ENCODE measurements at places on chromosomes 1 and 21.

DNA sequence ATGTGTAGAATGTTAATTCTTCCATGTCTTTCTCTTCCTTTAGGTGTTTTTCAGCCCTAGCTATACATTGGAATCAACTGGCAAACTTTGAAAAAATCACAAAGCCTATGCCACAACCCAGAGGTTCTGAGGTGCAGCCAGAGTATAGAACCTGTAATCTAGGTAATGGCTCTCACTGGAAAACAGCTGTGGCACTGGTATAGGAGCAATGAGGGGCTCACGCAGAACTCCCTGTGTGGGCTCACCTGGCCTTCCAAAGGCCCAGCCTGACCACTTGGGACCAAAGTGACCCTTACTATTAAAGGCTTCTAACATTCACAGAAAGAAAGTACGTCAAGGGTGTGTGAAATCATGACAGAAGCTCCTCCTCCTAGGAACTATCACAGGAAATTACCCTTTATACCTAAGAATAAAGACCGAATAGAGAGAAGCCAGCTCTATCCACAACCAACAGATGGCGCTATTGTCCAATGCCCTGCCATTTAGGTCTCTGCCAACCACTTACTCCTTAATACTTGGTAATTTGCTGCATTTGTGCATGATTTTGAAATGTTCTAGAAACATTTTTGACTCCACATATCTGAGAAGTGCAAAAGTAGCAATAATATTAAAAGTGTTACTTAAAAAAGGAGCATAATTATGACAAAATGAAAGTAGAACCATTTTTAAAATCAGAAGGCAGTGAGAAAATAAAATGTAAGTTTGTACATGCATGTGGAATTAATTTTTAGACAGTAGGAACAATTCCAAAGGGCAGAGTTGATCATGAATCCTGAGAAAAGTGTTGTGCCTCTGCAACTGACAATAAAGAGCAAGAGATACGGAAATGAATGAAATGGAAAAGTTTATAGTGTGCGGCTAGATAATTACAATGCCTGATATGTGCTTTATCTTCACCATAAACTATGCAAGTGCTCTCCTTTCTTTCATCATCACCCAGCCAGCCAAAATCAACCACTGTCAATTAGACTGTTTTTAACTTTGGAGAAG, 93.1 kb upstream of the HAO2 start:
- peak; percentile 34 for DNase-seq

- DNase-seq: no peak
Measured at GRCh38 chr1:224859651-224860050, 69.8 kb upstream of the DNAH14 start.

- DNase-seq: no peak
Measured at GRCh38 chr1:113616156-113616555, 143.1 kb downstream of the PHTF1 start.

DNA sequence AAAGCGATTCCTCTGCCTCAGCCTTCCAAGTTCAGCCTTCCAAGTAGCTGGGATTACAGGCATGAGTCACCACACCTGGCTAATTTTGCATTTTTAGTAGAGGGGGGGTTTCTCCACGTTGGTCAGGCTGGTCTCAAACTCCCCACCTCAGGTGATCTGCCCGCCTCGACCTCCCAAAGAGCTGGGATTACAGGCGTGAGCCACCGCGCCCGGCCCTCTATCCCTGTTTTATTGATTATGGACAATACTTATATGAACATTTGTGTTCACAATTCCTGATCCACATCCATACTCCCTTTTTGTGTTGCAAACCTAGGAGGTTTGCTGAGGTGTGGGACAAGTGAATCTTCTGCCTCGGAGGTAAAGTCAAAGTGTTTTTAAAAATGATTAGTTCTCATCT, 245.3 kb downstream of the GREM2 start:
- DNase-seq: no peak

- DNase-seq: no peak
Measured at GRCh38 chr1:227192163-227192562, 126.1 kb downstream of the CDC42BPA start.

- DNase-seq: no peak
Measured at GRCh38 chr1:2552189-2552588, 4.0 kb upstream of the TNFRSF14 start.

- no peak for DNase-seq
Measured at GRCh38 chr1:216682752-216683151, 40.5 kb downstream of the ESRRG start.

DNA sequence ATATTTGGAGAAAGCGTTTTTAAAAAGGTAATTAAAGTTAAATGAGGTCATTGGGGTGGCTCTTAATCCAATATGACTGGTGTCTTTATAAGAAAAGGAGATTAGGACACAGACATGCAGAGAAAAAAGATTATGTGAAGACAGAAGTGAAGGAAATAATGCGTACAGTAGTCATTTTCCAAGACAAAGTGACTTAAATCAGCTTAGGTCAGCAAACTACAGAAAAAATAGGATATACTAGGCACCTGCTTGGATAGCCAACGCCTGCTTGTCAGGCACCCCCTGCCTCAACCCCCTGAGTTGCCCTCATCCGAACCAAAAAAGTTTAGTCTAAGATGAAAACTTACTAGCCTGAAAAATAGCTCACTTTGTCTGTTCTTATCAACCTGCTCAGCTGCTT, 58.2 kb upstream of the SPAG17 start:
- no peak for DNase-seq

DNA sequence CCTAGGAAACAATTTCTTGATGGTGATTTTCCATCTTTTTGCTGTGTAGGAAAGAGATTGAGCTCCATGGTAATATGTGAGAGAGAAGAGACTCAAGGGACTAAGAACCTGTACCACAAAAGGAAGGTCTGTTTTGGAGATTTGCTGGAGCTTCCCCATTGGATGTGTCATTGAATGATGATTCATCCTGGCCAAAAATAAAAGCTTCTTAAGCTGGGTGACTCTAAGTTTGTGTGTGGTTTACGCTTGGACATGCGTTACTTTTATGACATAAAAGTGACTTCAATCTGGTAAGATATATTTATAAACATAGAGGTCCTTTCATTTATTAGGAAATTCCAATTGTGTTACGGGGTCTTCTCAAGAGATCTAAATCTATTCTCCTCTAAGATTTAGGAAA, 17.4 kb upstream of the IL19 start:
- DNase-seq: no peak

DNA sequence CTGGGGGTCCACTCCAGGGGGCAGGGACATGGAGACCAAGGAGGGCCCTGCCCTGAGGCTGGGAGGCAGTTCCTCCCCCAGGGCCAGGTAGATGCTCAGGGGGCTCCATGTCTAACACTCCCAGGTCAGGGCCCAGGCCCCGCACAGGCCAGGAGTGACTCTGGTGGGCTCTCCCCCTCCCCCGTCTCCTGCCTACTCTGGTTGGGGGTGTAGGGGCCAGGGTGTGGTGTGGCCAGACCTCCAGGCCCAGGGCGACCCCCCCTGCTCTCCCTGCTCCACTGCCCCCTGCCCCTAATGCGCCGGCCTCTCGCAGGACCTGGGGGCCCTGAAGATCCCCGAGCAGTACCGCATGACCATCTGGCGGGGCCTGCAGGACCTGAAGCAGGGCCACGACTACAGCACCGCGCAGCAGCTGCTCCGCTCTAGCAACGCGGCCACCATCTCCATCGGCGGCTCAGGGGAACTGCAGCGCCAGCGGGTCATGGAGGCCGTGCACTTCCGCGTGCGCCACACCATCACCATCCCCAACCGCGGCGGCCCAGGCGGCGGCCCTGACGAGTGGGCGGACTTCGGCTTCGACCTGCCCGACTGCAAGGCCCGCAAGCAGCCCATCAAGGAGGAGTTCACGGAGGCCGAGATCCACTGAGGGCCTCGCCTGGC, 19.7 kb upstream of the CCDC27 start:
- DNase-seq: no peak

DNA sequence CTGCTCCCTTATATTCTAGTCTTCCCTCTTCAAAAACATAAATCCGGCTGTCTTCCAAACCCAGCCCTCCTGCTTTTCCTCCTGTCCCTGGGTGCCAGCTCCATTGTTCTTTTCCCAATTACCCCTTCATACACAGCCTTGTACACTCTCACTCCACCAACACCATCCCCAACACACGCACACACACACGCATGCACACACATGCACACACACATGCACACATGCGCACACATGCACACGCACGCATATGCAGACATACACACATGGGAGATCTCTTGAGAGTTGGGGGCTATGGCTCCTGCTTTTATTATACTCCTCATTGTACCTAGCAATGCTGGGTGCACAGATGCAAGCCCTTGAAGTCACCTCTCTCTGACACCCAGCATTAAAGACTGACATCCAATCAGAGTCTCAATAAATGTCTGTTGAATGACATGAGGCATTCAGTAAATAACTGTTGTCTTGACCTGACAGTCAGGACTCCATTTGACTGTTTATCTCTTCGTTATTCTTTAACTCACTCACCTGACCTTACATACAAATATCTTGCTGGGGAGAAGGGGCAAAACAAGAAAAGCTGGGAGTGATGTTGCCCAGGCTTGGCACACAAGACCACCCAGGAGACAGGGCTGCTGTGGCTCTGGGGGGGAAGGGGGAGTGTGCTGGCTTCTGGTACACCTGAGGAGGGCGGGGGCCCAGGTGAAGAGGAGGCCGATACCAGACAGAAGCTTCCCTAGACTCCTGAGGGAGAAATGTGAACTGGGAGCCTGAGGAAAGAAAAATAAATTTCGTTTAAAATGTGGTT, 16.0 kb downstream of the ABCA4 start:
- DNase-seq: no peak

DNA sequence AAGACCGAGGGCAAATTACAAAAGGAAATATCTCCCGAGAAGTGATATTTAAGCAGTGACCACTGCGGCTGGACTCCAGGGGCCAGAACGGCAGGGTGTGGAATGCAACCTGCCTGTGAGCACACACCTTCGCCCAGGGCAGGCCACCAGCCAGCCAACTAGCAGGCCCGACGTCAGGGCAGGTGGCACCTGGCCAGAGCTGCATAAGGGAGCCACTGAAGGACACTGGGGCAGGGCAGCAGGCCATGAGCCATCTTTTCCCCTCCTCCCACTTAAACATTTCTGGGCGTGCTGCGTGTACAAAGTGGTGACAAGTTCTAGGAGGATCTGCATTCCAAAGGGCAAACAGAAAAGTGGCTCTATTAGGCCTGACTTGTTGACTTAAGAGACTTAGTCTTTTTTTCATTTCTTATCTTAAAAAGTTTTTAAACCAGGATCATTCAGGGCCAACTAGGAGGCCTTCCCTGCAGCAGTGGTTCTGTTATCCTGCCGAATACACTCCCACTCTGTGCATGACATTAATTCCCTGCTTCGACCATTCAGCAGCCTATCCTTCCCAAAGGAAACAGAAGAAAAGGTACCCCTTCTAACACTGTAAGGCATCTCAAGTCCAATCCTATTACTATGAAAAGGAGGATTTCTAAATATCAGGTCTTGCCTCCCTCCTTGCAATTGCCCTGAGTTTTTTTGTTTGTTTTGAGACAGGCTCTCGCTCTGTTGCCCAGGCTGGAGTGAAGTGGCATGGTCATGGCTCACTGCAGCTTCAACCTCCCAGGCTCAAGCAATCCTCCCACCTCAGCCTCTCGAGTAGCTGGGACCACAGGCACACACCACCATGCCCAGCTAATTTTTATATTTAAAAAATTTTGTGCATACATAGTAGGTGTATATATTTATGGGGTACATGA, 96.3 kb downstream of the BCAR3 start:
- no peak for DNase-seq

GRCh38 chr1:112141923-112142322, 152.5 kb upstream of the KCND3 start:
- no peak for DNase-seq

GRCh38 chr1:237671262-237671661, 219.5 kb downstream of the ZP4 start:
- DNase-seq: no peak

DNA sequence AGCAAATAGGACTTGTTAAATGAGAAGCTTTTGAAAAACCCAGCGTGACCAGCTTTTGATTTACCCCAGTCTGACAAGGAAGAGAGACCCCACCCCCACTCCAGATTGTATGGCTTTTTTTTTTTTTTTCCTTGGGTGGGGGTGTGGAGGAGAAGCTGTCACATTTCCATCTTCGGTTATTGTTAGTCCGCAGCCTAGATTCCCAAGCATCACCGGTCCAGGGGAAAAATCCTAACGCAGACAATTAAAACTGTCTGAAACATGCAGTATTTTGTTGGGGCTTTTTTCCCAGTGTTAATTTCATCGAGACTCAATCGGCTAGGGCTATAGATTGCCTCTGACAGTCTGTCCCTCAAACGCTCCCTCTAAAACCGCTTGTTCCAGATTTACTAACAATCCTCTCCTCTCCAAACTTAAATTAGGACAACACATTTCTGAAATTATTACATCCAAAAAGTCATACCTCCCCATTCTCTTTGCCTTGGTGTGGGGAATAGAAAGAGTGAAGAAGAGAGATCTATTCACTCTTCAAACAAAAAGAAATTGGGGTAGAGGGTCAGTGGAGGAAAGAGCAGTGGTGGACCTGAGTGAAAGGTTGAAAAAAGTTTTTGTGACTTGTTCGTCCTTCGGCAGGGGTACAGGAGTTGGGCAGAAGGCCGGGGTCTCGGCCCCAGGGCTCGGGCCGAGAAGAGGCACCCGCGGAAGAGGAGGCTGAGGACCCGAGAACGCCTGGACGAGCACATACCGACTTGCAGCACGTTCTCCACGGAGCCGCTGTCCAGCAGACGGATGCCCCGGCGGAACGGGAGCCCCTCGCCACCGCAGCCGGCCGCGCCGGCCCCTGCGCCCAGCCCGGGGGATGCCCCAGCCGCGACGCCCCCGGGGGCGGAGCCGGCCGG, 1.1 kb downstream of the ZSWIM5 start:
- peak; percentile 13 for DNase-seq

GRCh38 chr1:5970610-5971273, 21.5 kb downstream of the NPHP4 start:
- DNase-seq: no peak

DNA sequence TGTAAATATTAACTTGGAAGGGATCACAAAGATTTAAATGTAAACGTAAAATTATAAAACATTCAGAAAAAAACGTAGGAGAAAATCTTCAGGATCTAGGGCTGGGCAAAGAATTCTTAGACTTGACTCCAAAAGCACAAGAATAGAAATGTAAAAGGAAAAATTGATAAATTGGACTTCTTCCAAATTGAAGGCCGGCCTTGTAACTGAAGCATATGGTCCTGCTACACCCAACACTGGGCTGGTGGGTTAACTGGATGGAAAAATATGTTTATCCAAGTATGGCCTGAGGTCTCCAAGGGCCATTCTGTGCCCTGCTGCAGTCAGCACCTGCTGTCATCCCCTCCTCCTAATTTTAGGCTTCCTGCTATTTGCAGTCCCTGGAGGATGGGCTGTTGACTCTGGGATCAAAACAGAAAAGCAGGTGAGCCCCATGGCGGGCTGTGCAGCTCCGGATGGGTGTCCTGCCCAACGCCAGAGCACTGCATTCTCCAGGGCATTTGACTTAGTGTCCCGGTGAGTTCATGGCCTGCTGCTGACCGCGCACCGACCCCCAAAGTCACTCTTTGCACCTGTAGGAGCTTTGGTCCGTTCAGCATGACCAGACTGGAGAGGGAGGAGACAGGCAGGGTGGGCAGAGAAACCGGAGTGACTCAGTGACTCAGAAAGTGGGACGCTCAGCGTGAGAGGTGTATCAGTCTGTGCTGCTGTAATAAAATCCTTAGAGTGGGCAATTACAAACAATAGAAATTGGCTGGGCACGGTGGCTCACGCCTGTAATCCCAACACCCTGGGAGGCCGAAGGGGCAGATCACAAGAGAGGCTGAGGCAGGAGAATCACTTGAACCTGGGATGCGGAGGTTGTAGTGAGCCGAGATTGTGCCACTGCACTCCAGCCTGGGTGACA, 6.1 kb upstream of the AIRE start:
- no peak for DNase-seq
